Activated CD4-positive, alpha-beta memory T cell treated with anti-CD3 and anti-CD28 coated beads for 36 hours (primary cell): ENCODE measurements at places on chromosomes 5 and 9. TPM values are rescaled to one million over a fixed set of nuclear protein-coding genes. Genes with fewer than 3 reads are reported as not detected.

Gene TCF7
- 59.3 TPM for total RNA-seq

Gene HK3
- 0.22 TPM for total RNA-seq

Gene TSSK1B
- not detected for total RNA-seq

Gene NME5
- not detected for total RNA-seq

GRCh38 chr5:124658867-124659557 lies 87.4 kb downstream of the ZNF608 start:
- DNase-seq = no peak

DNA sequence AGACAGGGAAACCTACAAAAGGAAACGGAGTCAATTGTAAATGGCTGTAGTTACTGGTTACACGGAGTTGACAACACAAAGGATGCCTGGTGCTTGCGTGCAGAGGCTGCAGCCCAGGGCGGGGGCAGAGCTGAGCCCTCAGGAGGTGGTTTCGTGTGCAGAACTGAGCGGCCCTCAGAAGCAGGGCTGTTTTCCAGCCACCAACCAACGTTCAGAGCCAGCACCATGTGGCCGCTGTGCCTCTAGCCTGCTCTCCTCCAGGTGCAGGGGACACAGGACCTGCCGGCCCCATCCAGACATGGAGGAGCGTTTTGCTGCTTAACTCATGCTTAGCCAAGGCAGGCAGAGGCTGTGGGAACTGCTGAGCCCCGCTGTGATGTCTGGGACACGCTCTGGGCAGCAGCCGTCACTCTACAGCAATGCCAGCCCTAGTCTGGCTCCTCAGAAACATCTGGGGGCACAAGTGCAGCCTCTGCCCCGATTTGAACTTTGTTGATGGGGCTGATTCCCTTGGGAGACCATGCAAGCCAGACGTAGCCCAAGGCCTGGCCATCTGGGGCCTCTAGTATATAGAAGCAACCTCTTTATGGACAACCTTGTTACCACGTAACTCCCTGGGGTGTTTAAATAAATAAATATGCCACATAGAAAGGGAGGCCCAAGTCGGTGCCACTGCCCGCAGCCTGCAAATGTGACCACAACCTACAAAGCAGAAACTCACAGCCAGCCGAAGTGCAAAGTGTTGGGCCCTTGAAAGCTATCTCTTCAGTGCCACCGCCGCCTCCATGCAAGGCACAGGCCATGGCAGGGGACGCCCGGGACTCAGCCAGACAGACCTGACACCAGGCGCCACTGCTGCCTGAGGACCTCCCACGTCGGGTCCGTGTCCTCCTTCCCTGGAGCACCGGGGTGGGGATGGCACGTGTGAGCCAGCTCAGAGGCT lies 42.1 kb downstream of the NKD2 start:
- DNase-seq = no peak

- DNase-seq = no peak
These were observed 21.9 kb upstream of the KCNMB1 start for GRCh38 chr5:170411100-170411499.

- no peak for DNase-seq
These were observed 23.2 kb downstream of the SLC31A1 start for GRCh38 chr9:113244556-113244955.

DNA sequence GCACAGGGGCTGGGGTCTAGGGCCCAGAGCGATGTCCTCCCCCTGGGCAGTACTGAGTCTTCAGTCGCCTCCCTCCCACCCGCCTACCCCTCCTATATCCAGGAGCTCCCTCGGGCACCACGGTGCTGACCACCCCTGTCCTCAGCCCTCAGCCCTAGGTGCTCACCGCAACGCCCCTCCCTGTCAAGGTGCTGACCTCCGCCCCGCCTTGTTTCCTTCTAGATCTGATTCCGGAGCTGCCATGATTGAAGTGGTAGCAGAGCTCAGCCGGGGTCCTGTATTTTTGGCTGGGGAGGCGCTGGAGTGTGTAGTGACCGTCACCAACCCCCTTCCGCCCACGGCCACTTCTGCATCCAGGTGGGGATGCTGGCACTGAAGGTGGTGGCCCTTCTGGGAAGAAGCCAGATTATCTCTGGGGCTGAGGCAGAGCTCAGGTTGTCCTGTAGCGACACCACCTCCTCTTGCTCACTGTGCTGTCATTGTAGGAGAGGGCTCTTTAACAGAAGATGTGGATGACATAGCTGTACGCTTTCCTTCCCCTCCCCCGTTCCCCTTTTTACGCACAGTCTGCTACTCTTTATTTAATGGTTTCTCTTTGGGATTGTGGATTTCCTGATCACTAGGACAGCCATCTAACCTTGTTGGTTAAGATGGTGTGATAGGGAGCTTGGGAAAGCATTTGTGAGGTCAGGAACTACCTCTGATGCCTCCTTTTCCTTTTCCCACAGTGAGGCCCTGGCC lies 598 bp downstream of the RGP1 start:
- peak; percentile 67 for DNase-seq

GRCh38 chr5:43994352-43994708 lies 391.4 kb downstream of the NNT start:
- DNase-seq = no peak

DNA sequence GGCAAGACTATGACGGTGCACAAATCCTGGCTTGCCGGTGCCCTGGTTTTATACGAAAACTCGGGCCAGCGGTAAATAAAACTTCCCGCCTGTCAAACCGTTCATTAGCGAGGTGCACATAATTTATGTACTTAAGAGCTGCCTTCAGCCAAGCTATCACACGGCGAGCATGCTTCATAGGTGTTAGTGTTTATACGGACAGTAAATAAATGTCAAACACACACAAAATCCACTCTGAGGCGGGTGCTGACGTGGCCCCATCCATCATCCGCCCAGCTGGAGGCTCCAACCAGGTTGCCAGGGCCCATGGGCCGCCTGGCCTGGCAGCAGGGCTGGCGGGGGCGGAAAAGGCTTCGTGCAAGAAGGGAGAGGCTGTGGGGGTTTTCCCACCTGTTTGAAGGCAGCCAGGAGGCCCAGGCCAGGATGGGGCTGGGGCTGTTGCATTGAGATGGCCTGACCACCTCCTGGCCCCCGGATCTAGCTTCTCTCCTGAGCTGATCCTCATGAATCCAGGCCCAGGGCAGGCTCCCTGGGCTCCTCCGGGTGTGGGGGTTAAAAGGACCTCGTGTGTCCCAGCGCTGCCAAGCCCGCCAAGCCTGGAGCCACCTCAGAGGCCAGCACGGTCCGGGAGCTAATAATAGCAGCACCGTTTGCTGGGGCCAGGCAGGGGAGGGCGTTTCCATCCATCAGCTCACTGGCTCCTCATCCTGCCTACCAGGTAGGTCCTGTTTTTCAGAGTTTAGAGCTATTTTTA lies 43.2 kb downstream of the BARX1 start:
- DNase-seq = no peak

GRCh38 chr5:135488727-135489465 lies 36.7 kb upstream of the TIFAB start:
- no peak for DNase-seq

DNA sequence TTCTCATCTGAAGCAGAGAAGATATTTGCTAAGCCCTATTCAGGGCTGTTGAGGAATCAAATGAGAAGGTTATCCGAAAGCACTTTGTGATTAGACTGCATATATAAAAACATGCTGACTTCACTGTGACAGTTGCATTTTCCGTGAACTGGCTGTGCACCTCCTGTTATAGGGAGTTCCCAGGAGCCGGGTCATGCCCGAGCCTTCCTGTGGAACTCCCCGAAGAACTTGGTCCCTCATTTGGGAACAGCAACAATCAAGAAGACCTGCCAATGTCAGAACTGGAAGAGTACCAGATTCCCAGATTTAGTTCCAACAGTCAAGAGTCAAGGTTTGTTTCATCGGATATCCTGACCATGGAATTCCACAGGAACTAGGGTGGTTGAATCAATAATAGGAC lies 130.4 kb upstream of the RAI14 start:
- DNase-seq = no peak

- peak; percentile 95 for DNase-seq
These were observed at the start of gene TXN for GRCh38 chr9:110256380-110257096. Gene TXN (minus strand): TSS chr9:110256507. CDS start chr9:110256435, 72 bp downstream.
